ENCODE measurements at places on chromosomes 7 and 10.

- DNase-seq, result no peak
These were observed 51.8 kb downstream of the HIPK2 start for GRCh38 chr7:139725858-139726484.

DNA sequence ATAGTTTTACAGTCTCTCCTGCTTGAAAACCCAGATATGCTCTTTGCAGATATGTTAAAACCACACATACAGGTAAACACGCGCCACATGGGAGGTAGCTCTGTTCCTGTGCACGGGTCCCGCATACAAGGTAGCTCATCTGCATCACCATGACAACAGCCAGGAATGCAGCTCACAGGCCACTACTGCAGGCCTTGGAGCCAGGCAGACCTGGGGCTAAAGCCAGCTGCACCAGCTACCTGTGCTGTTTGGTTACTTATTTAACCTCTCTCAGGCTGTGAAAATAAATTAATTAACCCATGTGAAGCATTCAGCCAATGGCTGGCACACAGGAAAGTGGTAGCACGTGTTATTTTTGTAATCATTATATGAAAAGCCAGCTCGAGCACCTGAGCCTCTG, 428.3 kb downstream of the TNS3 start:
- no peak for DNase-seq

DNA sequence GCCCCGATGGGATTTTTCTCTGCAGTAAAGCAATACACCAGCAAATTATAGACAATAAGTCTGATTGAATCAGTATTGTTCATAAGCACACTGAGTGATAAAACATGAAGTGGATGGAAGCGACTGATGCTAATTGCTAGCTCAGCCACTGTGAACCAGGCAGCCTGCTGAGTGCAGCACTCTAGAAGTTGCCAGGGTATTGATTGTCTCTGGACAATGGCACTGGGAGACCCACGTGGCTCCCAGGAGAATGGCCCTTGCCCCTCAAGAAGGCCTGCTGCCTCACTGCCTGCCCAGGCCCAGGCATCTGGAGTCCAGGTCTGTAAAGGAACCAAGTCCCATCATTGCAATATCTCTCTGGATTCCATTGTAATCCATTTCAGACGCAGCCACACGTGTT, 80.4 kb upstream of the TCERG1L start:
- DNase-seq, result no peak

- DNase-seq, result no peak
These were observed 171.9 kb downstream of the ARHGAP12 start for GRCh38 chr10:31756729-31757110.

DNA sequence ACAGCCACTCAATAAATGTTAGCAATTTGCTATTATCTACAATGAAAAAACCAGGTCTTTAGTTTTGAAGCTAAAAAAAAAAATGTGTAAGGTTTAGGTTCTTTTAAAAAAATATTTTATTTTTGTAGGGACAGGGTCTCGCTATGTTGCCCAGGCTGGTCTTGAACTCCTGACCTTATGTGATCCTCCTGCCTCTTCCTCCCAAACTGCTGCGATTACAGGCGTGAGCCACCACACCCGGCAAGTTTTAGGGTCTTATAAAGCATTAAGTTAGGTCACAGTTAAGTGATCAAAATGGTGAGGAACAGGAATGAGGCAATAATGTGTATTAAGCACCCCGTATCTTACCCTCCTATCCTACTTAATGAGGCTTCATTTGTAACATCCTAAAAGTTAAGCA, 774 bp downstream of the SEM1 start:
- no peak for DNase-seq

DNA sequence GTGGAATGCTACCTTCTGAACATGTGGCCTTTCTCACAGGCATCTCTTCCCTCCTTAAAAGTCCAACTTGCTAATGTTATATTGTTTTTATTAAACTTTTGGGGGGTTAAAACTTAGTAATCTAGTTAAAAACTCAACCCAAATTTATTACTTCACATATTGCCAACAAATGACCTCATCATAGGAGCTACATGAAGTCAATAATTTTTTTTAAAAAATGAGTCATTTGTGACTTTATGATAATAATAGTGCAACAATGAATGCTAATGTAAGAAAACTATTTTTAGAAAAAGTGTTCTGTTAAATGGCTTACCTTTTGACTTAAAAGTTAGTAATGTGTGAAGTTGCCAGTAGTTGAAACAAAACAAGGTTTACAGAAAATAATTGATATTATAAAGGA, 325.9 kb upstream of the FZD1 start:
- no peak for DNase-seq

DNA sequence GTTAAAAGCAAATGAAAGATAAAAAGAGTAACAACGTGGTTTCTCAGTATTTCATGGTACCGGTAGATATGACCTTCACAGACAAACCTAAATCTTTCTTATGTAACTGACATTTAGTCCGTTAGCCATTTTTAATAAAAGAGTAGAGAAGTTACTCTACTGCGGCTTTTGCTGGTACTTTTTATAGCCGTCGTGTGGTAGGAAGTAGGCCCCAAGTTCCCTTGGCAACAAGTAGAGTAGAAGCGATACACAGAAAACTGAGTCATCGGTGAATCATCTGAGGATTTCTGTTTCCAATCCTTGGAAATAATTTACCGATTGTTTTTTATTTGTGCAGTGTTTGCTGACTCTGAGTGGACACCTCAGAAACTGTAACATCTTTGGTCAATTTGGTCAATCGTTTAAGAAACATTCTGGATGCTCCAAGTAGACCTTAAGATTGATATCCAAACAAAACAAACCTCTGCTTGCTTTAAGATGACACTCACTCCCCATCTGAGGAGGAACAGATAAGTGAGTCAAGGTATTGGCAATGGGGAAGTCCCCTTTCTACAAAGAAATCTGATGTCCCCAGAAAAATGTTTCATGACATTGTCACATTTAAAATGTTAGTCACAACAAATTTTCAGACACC, 63.9 kb upstream of the AHR start:
- no peak for DNase-seq

DNA sequence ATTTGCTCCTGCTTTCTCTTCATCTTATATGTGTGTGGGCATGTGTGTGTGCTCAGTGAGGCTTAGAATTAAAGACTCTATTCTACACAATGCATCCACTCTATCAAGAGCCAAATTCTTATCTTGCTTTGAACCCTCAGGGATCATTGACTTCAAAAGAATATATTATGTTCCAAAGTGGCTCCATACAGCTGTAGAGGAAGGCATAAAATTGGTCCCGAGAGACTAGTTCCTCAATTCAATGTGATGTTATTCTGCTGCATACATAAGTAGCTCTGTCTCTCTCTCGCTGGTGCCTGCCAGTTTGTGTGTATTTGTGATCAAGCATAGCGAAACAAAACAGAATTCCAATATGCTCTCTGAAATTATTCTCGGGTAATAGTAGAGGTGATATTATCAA, 997.9 kb upstream of the POT1 start:
- DNase-seq, result no peak

DNA sequence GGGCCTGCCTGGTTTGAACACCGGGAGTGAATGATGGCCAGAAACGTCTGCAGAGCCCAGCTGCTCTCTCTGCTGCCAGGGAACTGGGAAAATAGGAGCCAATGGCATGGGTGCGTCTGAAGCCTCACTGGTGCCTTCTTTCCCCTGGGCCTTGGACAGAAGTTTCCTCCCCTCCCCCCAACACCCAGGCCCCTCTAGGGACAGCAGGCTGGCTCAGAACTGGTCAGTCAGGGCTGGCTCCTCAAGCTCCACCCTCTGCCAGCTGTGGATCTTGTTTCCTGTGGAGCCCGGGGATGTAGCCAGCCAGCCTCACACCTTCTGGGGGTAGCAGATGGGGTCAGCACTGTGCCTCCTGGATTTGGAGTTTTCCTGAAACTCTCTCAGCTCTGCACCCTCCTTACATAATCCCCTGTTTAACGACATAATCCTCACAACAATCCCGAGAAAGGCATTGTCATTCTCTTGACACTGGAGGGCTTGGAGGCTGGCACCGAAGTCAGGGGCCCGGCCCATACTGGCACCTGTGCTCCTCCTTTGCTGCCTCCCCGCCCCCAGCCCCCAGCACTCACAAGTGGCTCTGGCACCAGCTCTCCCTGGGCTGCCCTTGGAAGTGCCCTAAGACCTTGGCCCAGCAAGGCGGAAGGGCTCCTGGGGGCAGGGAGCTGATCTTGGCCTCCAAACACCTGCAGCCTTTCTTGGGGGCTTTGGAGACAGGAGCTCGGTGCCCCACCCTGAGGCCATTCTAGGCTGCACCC, 5.7 kb downstream of the LDB3 start:
- DNase-seq, result no peak

GRCh38 chr10:86287110-86287793, 79.3 kb downstream of the GRID1 start:
- no peak for DNase-seq

Measured in stimulated activated CD4-positive, alpha-beta T cell treated with anti-CD3 and anti-CD28 coated beads, Interleukin-1b, Interleukin-23, amount 100 ng/mL, for 1 hour (primary cell).